ENCODE measurements at places on chromosomes 1 and 21.
A peak's percentile ranks its signal among the peaks of the same experiment; 100 is the strongest.

DNA sequence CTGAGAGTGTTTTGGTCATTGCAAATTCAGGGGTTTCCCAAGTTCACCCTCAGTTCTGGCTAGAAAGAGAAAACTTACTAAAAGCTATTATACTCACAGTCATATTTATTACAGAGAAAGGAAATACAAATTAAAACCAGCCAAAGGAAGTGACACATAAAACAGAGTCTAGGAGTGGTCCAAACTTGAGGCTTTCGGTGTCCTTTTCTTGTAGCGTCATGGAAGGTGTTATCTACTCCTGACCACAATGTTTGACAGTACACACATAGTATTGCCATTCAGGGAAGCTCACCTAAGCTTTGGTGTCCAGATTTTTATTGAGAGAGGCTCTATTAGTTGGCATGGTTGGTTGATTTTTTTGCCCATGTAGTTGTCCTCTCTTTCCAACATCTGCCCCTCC lies 59.0 kb downstream of the SLC35A3 start:
- DNase-seq: no peak

- no peak for DNase-seq
These were observed 53.1 kb upstream of the CYP2J2 start for GRCh38 chr1:59979666-59980065.

- no peak for DNase-seq
These were observed 44.6 kb downstream of the TOR3A start for GRCh38 chr1:179126338-179127060.

DNA sequence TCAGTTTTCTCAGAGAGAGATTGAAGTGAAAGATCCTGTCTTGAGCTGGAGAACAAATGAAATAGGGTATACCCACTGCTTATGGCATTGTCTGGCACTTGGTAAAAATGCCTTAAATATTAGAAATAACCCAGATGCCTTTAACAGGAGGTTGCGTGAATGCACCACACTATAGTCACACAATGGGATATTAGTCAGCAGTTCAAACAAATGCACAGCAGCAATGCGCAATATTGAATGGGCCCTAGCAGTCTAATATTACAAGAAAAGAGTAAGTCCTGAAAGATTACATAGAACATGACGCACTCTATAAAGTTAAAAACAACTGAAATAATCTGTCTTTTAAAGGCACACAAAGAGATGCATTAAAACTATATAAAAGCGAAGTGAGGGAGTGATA lies 161.1 kb downstream of the EDEM3 start:
- no peak for DNase-seq

DNA sequence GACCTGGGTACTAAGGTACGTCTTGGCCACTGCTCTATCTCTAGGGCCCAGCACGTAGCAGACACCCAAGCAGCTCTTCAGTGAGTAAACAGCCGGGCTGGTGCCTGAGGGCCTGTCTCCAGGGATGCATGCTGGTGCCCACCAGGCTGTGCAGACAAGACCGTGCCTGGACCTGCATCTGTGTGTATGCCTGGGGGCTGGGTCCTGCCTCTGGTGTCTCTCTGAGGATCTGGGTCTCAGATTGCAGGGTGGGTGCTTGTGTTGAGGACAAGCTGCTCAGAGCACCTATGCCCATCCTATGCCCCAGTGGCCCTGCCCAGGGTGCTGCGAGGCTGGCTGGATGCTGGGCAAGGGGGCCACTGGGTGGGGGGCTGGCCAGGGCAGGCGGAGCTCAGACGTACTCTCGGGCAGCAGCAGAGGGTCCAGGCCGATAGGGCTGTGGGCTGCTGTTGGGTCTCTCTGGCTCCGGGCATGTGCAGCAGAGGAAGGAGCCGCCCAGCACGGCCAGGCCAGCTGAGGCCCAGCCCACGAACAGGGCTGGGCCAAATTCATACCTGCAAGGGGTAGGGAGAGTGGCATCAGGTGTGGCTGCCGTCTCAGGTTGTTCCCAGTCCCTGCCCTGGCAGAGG lies 4.4 kb downstream of the CLDN19 start:
- DNase-seq: no peak

DNA sequence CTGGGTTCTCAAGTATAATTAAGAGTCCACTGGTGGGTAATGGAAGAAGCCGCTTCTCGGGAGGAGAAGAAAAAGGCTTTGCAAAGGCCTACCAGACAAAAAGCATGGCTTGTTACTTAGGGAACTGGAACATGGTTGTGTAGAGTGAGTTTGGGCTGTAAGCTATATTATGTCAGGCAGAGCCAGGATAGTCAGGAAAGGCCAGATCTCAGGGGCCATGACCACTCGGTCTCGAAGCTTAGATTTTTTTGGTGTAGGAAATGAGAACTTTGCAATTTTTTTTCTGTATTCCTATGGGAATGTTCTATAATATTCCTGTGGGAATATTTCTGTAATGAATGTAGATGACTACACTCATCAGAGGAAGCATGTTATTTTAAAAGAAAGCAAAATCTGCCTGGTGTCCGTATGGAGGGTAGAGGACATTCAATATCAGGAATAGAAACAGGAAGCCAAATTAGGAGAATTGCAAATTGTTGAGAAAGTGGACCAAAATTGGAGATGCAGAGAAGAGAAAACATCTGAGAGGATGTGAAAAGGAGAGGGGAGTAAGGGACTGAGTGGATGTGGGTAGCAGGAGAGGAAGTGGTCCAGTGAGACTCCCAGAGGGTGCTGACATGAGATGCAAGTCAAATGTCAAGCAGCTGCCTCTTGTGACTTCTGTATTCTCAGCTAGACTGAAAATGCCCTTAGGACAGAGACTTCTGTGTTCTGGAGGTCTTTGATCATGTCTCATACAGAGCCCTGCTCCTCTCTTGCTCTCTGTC lies 45.2 kb upstream of the HAO2 start:
- DNase-seq: peak; percentile 57
